ENCODE measurements at places on chromosomes 2 and 18.

- no peak for DNase-seq
Measured at GRCh38 chr2:235382179-235382578, 111.7 kb upstream of the AGAP1 start.

DNA sequence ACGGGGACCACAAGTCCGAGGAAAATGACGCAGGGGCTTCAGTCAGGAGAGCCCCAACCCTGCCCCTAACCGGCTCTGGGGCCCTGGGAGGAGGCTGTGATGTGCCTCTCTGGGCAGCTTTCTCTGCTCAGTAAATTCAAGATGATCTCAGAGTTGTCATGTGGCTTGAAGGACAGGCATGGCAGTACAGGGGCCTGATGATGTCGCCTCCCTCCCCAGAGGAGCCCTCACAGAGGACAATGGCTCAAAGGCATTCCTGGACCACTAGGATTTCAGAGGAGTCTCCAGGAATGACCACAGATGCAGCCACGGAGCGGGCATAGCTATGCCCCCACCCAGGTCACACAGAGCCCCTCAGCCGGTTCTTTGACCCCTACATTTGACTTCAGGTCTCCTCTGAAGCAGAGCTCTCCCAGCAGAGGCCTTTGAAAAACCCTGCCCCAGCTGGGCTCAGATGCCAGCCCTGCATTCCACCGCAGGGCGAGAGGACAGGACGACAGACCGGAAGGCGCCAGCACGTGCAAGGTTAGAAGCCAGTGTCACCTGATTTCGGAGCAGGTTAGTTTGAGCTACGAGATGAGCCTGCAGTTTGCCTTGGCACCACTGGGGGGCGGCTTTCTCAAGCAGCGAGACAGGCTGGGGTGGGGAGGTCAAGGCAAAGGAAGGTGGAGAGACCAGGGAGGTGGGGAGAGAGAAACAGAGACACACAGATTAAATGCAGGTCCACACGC, 39.2 kb downstream of the BIN1 start:
- DNase-seq: peak; percentile 86

GRCh38 chr2:59395119-59395518, 1154.0 kb upstream of the FANCL start:
- DNase-seq: no peak

- no peak for DNase-seq
Measured at GRCh38 chr2:239157269-239157668, 243.6 kb downstream of the HDAC4 start.

- DNase-seq: peak; percentile 46
Measured at GRCh38 chr2:200735061-200735460, 76.6 kb upstream of the BZW1 start.

DNA sequence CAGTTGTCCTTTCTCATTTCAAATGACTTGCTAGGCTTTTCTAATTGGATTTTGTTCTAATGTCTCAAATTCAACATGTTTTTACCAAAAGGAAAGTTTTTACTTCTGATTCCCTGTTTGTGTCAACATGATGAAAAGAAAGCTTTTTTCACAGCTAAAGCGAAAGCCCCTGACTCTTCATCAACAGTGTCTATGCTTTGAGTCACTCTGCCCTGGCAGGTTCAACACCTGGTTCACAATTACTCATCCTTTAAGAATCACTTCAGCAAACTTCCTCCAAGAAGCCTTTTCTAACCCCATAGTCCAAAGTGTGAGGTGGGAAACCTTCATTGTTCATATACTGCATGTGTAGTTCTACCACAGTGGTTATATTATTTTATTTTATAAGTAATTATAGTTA, 7.6 kb upstream of the DSG2 start:
- DNase-seq: no peak

DNA sequence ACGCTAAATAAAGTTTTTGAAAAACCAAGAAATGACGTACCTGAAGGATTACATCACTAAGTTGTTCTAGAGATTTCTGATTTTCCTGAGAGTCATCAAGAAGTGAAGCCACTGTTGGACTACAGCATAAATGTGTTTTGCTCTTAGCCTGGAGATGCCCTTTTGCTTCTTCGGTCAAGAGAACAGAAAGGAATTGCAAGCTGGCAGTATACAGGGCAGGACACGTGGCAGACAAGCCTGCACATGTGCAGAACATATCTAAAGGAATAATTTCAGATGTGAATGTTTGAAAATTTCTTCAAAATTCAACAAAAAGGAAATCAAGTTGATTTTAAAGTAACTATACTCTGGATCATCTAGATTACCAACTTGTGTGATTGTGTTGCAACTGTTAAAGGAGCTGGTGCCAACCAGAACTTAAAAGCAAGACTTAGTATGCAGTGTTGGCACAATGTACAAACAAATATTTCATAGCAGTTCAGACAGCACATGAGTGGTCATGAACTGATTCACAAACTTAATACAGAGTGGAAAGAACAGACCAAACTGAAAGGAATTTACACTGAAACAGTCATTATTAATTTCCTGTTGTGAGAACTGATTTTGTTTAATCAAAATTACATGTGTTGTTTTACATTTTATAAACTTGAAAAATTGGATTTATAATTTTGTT, 100.4 kb upstream of the CD226 start:
- DNase-seq: no peak

GRCh38 chr2:207285473-207285815, 119.7 kb upstream of the KLF7 start:
- DNase-seq: no peak

GRCh38 chr2:85907671-85908157, 18.9 kb upstream of the ST3GAL5 start:
- DNase-seq: no peak

- no peak for DNase-seq
Measured at GRCh38 chr2:187405921-187406320, 42.1 kb downstream of the CALCRL start.

DNA sequence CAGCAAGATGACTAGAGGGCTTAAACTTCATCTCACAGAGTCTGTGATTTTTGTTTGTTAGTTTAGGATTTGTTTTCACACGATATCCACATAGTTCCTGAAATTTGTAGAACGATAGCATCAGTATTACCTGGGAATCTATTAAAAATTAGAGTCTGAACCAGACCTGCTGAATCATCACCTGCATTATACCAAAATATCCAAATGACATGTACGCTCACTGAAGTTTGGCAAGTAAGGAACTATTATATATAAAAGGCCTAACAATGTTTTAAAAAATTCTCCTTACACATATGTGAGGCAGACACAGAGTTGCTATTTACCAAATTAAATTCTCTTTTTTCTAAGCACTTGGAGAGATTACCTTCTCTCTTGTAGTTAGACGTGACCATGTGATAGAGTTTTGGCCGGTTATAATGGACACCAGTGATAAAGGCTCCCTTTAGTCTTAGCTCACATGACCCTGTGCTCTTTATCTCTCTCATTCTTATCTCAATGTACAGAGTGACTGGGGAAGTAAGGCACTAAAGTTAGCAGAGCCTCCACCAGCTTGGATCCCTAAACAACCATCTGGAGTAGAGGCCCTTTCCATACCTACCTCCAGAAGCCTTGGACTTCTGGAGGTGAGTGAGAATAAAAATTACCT, 363.1 kb downstream of the DSC3 start:
- DNase-seq: no peak

GRCh38 chr18:23793051-23793450, 103.8 kb downstream of the LAMA3 start:
- no peak for DNase-seq

GRCh38 chr18:70195852-70196434, 9.5 kb downstream of the RTTN start:
- no peak for DNase-seq

DNA sequence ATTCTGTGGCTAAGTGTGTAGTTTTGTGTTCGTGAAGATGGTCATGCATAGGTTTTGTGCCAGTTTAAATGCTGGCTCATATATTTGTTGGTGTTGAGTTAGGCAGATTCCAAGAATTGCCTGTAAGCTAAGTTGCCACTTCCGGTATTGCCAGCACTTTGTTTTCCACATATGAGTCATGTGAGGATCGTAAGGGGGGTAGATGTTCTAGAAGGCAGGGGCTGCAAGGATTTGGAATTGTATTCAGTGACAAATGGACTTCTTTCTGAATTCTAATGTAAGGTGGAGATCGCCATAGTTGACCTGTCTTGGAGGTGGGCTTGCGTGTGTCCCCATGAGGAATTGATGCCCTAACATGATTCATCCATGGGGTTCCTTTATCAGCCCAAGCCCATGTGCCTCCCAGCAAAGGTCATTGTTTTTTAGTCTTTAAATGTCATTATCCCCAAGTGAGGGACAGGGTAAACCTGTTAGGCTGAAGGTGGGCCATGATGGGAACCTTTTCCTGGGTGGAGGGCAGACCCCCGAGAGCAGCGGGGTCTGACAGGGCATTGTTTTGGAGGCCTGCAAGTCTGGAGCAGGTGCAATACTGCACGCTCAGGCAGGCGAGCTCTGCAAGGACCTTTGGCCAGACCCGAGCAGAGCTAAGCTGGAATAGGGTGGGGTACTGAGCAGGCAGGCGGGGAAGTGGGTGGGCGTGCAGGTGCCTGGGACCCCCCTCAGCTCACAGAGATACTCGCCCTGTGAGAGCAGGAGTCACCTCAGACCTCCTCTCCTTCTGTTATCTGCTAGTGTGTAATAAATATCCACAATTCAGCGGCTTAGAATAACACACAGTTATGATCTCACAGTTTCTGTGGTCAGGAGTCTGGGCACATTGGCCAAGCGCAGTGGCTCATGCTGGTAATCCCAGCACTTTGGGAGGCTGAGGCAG, 77.4 kb downstream of the LRRFIP1 start:
- DNase-seq: peak; percentile 44

DNA sequence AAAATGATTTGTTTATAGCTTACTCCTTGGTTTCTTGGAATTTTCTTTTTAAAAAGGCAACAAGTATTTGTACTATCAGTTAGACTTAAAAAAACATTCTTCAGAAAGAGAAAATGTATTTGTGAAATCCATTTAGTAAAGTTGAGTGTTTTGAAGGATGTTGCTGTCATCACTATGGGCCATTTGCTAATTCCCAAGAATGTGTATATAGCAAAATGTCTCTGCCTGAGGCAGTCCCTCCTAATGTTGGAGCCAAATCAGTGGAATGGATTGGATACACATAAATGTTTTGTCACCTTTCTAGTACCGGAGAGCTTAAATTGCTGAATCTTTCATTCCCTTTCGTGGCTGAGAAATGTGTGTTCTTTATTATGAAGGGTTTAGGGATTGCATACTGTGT, 890.2 kb upstream of the ZEB2 start:
- no peak for DNase-seq

- no peak for DNase-seq
Measured at GRCh38 chr18:41989508-41989907, 34.5 kb downstream of the PIK3C3 start.

DNA sequence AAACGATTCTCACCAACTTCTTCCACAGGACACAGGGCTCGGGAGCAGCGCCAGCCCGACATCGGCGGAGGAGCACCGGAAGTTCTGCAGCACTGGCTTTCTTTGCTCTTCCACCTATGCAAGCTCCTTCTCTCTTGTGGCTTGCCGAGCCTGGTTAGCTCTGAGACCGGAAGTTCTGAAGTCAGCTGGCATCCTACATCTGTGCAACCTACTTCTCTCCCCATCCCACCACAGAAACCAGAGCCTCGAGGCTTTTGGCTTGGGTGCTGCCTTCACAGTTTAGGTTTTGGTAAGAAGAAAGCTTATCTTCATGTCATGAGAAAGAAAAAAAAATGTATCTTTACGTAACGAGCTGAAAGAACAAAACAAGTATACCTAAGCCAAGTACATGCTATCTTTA, 111.7 kb downstream of the ANKRD44 start:
- DNase-seq: peak; percentile 87

GRCh38 chr2:128425731-128426620, 107.3 kb upstream of the HS6ST1 start:
- no peak for DNase-seq

DNA sequence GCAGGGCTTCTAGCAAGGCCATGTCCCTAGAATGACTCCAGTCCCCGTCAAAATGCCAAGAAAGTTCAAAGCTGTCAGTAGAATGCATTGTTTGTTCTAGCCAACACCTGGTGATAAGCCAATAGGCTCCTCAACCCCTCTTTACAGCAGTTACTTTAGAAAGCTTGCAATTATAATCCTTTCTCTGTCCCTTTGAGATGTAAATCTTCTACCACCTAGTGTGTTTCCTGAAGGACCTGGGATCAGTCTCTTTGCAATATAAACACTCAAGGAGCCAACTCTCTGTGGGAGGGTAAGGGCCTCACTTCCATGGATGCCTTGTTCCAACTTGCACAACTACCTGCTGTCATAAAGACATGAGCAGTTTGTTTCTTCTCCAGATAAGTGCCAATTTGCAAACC, 301.8 kb downstream of the NBAS start:
- no peak for DNase-seq

- no peak for DNase-seq
Measured at GRCh38 chr2:207224381-207224780, 58.6 kb upstream of the KLF7 start.

- no peak for DNase-seq
Measured at GRCh38 chr18:55515214-55515613, 72.8 kb downstream of the TCF4 start.

DNA sequence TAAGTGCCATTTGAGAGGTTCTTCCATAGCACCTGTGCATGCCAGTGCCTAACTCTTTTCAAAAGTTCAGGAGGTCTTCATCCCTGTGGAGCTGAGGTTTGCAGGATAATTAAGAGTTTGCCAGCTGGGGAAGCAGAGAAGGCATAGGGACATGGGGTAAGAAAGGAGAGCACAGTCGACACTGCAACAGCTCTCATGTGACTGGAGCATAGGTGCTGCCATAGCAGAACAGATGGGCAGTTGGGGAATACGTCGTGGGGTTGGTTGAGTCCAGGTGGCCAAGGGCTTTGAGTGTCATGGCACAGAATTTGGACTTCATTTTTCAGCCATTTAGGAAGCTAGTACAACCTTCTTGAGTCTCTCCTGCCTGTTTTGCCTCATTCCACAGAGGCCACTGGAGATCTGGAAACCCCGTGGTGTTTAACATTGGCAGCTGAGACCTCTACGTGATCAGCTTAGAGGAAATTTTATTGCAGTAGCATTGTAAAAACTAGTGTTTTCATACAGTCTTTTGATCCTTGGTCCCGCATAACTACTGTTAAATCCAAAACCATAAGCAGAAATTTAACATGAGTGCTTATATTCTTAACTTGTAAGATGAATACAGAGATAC, 65.1 kb downstream of the CRIM1 start:
- DNase-seq: no peak

DNA sequence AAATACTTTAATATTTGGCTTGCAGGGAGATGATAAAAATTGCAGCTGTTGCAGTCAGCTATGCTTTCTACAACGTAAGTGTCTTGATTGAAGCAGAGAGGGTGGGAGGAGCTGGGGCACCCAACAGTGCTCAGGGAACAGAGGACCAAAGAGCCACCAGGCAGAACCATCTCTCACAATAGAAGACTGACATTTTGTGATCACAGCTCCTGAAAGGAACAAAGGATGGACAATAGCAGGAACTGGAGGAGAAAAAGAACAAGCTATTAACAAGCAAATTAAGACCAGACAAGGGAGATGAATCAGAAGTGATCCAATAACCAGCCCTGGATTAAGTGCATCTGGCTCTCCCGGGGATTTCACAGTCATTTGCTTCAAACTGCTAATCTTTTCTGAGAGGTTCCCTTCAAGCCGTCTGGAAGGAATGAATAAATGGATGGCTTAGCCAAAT, 65.7 kb upstream of the SMAD2 start:
- DNase-seq: no peak

Measured in activated T-cell treated with anti-CD3 and anti-CD28 coated beads, Interleukin-2, amount 50 U/mL, for 48 hours (primary cell).